Right kidney (tissue), 9 donors: ENCODE measurements at places on chromosomes 1 and 21.

GRCh38 chr1:201906336-201906735 lies 17.6 kb downstream of the SHISA4 start:
- no peak for DNase-seq

DNA sequence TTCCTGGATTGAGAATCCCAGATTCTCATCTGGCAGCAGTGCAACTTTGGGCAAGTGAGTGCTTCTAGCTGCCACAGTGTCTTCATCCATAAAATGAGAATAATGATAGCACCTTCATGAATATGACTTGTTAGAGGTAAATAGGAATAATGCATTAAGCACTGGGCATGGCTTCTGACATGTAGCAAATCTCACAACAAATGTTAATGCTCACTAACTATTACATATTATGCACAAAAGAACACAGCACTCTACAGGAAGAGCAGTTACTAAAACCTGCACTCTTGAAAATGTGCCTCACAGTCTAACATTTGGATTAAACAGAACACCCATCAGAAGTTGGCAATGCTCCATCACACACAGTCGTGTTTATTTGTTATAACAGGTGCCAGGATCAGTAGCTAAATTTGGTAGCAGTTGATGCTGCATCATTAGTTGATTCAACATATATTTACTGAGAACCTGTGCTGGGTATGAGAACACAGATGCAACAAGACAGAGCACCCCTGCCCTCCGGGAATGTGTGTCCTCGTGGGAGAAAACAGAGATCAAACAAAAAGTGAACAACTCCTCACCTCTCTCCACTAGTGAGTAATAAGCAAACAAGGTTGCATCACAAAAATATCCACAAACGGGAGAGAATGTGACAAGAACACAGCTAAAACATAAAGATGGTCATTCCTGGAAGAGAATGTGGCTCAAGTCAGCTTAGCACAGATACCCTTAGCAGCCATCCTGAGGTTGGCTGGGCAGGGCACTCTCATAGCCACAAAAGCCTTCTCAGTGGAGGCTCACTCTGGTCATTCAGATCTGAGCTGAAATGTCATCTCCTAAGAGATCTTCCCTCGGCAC lies 26.2 kb upstream of the LBR start:
- DNase-seq, result no peak

GRCh38 chr1:35661474-35661795 lies 20.1 kb upstream of the PSMB2 start:
- DNase-seq, result peak; percentile 4

- peak; percentile 70 for DNase-seq
Observed at GRCh38 chr1:24705260-24706073, 39.8 kb upstream of the CLIC4 start.

DNA sequence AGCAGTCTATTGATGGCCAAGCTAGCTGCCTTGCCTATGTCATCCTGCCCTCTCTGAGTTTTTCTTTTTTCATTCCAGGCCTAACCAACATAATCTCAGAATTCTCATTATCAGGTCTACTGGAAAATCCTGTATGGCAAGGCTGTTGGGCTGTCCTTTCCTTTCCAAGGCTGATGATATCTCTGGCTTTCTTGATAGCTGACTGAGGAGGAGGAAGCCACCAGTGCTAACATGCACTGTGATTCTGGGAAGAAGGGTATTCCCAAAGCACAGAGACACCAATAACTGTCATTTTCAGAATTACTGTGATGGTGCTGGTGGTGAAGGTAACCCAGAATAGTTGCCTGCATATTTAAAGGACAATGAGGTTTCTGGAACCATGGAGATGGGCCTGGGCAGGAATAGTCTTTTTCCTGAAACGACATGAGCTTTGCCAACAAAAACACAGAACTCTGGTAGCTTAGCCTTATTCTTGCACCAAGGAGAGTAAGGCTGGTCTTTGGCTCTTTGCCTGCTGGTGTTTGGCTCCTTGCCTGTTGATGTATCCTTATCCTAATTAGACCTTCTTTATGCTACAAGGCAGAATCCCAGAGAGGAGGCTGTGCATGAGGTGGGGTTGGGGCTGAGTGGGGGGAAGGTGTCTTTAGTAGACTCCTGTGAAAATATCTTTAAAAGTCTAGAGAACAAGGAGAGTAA lies 157.4 kb downstream of the TNFSF18 start:
- no peak for DNase-seq

GRCh38 chr1:209430821-209431259 lies 152.7 kb upstream of the CAMK1G start:
- DNase-seq, result no peak

GRCh38 chr1:172843444-172843843 lies 184.5 kb downstream of the FASLG start:
- DNase-seq, result no peak

GRCh38 chr1:180255536-180256340 lies 25.7 kb downstream of the LHX4 start:
- no peak for DNase-seq

GRCh38 chr1:110927484-110928075 lies 36.1 kb downstream of the LRIF1 start:
- no peak for DNase-seq

DNA sequence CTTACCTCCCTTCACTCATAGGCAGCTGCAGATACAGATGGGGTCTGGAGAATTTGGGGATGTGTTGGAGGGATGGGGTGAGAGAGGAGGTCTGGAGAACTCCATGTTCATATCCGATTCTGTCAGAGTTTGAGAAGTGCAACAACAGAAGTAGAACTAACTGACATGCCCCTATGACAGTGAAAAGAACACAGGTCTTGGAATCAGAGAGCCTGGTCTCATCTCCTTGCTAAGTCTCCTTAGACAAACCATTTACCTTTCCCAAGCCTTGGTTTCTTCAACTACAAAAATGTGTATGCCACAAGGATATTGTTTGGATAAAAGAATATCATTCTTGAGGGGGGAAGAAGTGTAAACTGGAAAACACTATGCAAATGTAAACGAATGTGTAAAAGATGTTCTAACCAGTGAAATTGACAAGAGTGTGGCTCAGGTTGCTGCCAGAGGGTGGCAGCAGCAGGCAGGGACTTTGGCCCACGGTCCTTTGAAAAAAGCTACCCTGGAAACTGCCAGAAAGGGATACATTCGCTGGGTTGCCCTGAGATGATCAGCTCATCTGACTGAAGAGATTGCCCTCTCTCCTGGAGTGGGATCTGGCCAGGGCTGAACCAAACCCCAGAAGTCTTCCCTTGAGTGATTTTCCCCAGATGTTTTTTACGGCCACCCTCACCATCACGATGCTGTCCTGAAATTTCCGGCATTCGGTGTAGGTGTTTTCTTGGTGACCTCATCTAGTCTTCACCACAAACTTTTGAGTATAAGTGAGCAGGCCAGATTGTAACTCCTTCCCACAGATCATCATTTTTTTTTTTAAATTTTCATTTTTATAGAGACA lies 17.0 kb upstream of the CD2 start:
- peak; percentile 30 for DNase-seq

GRCh38 chr1:203120325-203121153 lies 7.0 kb upstream of the ADORA1 start:
- no peak for DNase-seq

- no peak for DNase-seq
Observed at GRCh38 chr1:203592730-203593129, 33.9 kb upstream of the ATP2B4 start.

DNA sequence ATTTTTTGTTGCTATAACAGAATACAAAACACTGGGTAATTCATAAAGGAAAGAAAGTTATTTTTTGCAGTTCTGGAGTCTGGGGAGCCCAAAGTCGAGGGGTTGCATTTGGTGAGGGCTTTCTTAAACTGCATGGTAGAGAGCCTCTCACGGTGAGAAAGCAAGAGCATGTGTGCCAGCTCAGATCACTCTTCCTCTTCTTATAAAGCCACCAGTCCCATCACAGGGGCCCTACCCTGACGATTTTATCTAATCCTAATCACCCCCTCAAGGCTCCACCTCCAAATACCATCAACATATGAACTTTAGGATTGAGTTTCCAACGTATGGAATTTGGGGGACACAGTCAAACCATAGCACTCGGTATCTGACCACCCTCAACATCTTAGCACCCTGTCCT lies 1.0 kb upstream of the STRIP1 start:
- no peak for DNase-seq

GRCh38 chr1:223083831-223084230 lies 59.2 kb downstream of the TLR5 start:
- no peak for DNase-seq

DNA sequence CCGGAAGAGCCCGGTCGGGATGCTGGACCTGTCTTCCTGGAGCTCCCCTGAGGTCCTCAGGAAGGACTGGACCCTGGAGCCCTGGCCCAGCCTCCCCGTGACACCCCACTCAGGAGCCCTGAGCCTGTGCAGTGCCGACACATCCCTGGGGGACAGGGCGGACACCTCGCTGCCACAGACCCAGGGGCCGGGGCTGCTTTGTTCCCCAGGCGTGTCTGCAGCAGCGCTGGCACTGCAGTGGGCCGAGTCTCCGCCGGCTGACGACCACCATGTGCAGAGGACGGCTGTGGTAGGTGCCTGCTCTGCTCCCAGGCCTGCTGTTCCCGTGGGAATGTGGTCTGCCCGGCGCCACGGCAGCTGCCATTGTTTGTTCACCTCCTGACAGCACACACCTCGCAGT lies 42.1 kb upstream of the DIP2A start:
- no peak for DNase-seq

GRCh38 chr1:204463125-204464060 lies 31.2 kb downstream of the PIK3C2B start:
- no peak for DNase-seq

- no peak for DNase-seq
Observed at GRCh38 chr1:234887016-234887900, 241.4 kb downstream of the TOMM20 start.

- DNase-seq, result no peak
Observed at GRCh38 chr21:28256837-28257236, 735.8 kb downstream of the LTN1 start.

- no peak for DNase-seq
Observed at GRCh38 chr1:5526385-5526750, 465.9 kb downstream of the NPHP4 start.

GRCh38 chr1:43274804-43275180 lies 5.0 kb downstream of the TMEM125 start:
- DNase-seq, result no peak

- no peak for DNase-seq
Observed at GRCh38 chr1:171245458-171246064, 2.7 kb upstream of the FMO1 start.

DNA sequence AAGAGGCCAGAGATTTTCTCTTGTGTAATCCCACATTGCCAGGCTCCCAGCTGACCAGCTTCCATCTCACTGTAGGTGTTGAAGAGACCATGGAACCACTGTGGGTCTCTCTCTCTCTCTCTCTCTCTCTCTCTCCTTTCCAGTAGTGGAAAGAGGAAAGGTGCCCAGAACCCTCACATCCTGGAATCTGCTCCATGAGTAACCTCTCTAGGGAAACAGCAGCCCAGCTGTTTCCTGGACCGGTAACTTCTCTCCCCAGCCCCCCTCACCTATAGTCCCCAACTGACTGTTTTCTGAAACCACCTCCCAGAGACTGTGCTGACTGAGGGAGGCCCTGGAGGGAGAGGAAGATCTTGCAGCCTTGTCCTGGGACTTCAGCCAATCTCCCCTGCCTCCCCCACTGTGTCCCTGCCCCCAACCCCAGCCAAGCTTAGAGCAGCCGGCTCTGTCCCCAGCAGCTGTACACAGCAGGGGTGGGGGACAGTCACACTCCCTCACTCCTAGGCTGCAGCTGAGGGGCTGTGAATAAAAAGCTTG lies 20.6 kb upstream of the SLC45A3 start:
- DNase-seq, result no peak

GRCh38 chr1:178612261-178612660 lies 99.4 kb downstream of the TEX35 start:
- no peak for DNase-seq

- DNase-seq, result no peak
Observed at GRCh38 chr1:178434360-178434759, 62.4 kb downstream of the CLEC20A start.

- no peak for DNase-seq
Observed at GRCh38 chr21:46112725-46113215, 14.9 kb downstream of the COL6A2 start.

DNA sequence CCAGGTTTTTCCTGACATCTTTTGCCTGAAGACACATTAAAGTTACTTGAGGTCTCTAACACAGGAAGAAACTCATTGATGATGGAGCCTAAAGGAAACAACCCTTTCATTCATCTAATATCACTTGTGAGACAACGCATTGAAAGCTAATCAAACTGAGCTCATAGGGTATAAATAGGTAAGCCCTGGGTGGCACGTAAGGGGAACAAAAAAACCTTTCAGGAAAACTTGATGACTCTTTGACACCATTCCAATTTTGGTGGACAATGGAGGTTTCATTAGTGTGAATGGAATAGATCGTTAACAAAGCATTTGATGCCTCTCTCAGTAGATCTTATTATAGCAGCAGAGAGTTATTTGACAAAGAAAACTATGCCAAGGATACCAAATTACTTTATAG lies 80.7 kb upstream of the DUSP10 start:
- DNase-seq, result no peak

DNA sequence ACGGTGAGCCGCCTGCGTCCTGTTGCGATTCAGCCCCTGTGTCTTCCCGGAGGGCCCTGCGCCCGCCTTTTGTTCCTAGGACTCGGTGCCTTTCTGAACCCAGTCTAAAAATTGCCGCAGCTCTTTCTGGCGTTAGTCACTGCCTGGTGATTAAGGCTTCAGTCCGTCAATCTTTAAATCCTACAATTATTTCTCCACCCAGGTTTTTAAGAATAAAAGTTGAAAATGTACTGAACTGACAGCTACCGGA lies 16.2 kb upstream of the PDXK start:
- DNase-seq, result peak; percentile 56

- DNase-seq, result no peak
Observed at GRCh38 chr21:34020005-34020847, 53.2 kb upstream of the MRPS6 start.

GRCh38 chr21:42587036-42587435 lies 66.4 kb upstream of the PDE9A start:
- DNase-seq, result no peak

DNA sequence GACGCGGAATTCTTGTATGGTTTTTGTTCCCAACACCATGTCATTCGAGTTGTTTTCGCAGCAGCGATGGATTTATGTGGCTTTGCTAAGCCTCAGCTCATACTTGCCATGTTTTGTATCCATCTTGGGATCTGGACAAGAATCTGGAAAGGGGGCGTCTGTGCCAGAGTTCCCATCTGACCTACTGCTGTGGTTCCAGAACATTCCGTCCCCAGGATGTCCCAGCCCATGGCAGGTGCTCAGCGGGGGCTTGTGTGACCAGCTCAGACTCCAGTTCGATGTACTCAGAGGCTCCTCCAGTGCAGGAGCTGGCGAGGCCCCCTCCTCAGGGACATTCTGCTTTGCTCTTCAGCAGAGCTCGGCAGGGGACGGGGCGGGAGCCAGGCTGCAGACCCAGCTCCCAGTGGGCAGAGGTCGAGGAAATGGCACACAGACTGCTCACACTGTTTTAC lies 24.0 kb upstream of the ADARB1 start:
- no peak for DNase-seq

GRCh38 chr1:234612352-234613127 lies 2.6 kb upstream of the IRF2BP2 start:
- DNase-seq, result peak; percentile 86
